CD4-positive, alpha-beta T cell treated with Interleukin-1 beta for 1 hour (primary cell): ENCODE measurements at places on chromosomes 12 and 14.

DNA sequence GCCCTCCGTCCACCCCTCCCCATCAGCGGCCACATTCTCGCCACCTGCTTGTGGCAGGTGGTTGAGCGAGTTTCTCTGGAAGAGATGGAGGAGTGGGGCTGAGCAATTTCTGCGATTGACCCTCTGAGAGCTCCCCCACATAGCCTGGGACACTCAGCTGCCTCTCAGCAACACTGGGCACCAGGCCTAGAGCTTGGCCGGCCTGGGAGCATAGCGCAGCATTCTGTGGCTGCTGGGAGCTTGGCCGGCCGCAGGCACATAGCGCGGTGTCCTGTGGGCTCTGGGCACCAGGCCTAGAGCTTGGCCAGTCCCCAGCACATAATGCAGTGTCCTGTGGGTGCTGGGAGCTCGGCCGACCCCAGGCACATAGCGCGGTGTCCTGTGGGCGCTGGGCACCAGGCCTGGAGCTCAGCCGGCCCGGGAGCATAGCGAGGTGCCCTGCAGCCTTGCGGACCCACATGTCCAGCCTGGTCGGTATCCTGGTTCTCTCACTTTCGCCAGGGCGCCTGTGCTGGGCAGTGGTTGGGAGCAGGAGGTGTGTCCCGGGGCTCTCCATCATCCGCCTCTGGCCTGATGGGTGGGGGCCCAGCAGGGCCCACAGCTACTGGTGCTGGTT lies 43.8 kb downstream of the LRCOL1 start:
- DNase-seq = no peak

- DNase-seq = no peak
Observed at GRCh38 chr12:50275556-50275955, 7.8 kb downstream of the LIMA1 start.

DNA sequence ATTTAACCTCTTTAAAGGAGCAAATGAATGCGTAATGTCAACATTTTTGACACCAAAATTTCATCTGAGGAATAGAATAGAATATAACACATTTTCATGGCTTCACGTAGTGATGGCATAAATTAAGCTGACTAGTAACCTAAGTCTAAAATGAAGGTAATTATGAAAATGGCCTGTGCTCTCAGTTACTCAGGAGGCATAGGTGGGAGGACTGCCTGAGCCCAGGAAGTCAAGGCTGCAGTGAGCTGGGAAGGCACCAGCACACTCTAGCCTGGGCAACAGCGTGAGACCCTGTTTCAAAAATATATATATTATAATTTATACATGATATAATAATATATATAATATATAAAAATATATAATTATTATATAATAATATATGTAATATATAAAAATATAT lies 383.2 kb upstream of the ATP2B1 start:
- DNase-seq = no peak

GRCh38 chr12:12460935-12461922 lies 101.4 kb downstream of the DUSP16 start:
- no peak for DNase-seq

DNA sequence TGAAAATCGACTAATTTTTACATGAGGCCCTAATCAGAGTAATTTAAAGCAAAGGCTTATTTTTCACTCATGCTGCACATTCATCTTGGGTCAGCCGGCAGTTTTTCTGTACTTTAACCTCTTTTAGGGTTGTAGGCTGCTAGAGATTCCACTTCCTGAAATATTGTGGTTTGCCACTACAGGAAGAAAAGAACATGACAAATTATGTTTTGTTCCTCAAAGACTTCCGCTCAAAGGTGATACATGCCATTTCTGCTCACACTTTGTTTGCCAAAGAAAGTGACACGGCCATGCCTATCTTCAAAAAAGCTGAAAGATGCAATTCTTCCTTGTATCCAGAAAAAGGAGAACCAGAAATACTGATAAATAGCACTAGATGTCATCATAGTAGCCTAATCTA lies 183.4 kb upstream of the PPFIA2 start:
- peak; percentile 23 for DNase-seq

GRCh38 chr12:59182191-59182590 lies 261.9 kb upstream of the LRIG3 start:
- DNase-seq = no peak

GRCh38 chr12:46524778-46525177 lies 152.2 kb upstream of the SLC38A2 start:
- no peak for DNase-seq

- DNase-seq = no peak
Observed at GRCh38 chr12:53560912-53561589, 53.8 kb upstream of the NPFF start.

DNA sequence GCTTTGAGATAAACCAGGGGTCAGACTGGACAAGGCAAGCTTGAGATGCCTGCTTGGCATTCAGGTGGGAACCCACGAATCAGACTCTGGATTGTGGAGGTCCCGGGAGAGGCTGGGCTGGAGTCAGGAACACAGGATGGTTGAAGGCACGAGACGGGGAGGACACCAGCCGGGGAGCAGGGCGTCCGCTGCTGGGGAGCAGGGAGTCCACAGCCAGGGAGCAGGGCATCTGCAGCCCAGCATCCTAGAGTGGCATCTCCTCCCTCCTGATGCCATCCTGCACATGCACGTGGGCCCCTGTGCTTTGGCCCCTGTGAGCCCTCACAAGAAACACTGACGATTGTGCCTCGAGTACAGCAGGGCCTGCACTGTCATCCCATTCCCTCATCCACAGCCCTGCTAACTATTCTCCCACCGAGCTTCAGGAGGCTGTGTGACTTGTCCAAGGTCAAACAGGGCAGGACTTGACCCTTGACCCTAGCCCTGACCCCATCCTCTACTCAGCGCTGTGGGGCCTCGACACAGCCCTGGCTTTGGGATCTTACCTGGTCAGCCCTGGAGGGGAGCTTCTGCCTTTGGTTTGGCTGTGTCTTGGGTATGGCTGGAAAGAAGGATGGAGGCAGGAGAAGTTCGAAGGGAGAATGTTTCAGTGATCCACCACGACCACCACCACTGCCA lies 45.1 kb downstream of the CFAP251 start:
- no peak for DNase-seq

GRCh38 chr12:118356809-118357256 lies 15.9 kb downstream of the TAOK3 start:
- no peak for DNase-seq

- no peak for DNase-seq
Observed at GRCh38 chr12:8675591-8676036, 13.0 kb upstream of the MFAP5 start.

- no peak for DNase-seq
Observed at GRCh38 chr14:76101391-76102379, 50.0 kb upstream of the GPATCH2L start.

- no peak for DNase-seq
Observed at GRCh38 chr12:84767079-84767478, 145.5 kb downstream of the SLC6A15 start.

- no peak for DNase-seq
Observed at GRCh38 chr12:26513363-26514043, 318.1 kb downstream of the SSPN start.

DNA sequence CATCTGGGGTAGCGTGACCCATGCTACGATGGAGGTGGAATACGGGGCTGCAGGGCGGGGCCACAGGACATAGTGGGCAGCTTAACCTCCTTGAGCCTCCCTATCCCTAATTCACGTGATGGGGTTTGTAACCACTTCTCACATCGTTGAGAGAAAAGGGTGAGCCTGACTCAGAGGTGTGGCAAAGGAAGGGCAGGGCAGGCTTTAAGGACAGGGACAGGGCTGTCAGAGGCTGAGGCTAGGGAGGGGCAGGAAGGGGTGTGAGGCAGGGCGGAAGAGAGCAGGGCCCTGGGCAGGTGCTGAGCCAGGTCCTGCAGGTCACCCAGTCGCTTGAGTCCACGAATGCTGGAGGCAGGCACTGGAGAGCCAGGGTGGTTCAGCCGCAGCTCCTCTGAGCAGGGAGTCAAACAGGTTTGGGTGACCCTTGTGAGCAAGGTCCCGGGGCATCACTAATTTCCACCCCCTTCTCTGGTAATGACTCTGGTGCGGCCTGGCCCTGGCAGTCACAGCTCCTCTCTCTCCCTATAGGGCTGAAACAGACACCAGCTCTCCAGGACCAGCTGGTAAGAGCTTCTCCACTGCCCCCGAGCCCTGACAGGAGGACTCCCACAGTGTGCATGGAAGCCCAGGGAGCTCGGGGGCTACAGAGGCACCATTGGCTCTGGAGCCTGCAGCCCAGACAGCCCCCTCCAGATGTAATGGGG lies 7.5 kb upstream of the AQP2 start:
- DNase-seq = no peak

DNA sequence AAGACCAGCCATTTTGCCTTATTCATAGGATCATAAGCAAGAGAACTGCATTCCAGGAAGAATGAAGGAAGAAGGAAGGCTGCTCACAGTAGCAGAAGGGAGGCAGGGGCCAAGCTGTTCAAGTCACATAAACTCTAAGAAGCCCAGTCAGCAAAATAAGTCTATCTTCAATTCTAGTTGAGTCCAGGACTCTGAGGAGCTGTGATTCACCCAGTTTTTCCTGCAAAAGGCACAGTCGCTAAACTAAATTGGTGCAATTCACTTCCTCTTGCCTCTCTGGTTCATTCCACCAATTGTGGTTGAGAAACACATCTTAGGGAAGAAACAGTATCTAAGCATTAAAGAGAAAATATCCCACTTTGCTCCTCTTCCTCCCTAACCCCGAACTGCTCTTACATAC lies 9.8 kb downstream of the ZNF641 start:
- DNase-seq = no peak

GRCh38 chr14:104030958-104031357 lies 54.5 kb upstream of the ASPG start:
- no peak for DNase-seq

- DNase-seq = no peak
Observed at GRCh38 chr14:74592476-74593201, 19.4 kb downstream of the LTBP2 start.
